ENCODE measurements at places on chromosomes 7 and 10.

- DNase-seq = no peak
Measured at GRCh38 chr10:95295031-95295755, 4.4 kb upstream of the PDLIM1 start.

DNA sequence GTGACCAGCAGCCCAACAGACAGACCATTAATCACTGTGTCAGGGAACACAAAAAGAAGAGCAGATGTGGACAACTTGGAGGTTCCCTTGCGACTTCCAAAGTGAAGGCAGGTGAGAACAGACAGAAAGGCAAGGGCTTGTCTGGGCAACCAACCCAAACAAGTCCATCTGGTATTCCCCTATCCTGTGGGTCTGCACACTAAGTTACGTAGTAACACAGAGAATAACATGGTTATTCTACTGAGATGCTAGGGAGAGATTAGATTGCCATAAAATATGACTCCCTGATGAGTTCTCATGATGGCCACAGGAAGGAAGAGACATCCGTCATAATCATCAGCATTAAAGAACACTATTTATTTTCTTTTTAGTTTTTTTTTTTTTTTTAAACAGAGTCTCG is 252.2 kb downstream of the CALN1 start:
- no peak for DNase-seq

- DNase-seq = no peak
Measured at GRCh38 chr7:139011373-139011772, 24.5 kb downstream of the ZC3HAV1L start.

DNA sequence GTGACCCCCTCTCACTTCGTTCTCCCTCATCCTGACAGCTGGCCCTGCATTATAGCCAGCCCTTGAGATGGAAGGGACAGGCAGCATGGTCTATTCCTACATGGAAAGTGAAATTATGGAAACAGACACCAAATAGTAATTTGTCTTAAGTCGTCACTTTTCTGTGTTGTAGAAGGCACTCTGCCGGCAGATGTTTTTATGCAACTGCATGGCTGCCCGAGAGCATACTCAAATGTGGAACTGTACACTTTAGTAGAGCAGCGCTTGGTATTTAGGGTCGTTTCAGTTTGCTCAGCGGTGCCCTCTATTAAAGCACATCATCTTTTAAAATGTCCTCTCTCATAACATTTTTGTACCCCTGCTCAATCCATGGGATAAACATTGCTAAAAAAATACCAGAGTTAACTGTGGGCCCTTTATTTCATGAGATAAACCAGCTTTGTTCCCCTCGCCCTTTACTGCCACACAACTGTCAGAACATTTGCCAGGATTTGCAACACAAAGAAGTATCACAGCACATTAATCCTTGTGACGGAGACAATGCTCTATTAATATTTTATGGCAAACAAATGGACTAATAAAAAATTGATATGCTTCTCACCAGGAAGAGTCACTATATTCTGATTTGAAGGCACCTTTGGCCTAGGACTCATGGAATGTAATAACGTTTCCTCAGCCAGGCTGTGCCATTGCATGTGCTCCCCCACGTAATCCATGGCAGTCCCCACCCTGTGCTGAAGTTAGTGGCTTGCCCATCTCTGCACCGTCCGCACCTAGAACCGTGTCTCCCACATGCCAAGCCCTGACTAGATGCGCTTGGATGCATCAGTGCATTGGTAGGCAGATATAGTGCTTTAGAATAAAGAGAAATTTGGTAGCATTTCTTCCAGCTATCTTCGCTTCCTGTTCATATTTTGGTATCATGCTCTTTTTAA is 221.3 kb downstream of the PAXIP1 start:
- DNase-seq = no peak

DNA sequence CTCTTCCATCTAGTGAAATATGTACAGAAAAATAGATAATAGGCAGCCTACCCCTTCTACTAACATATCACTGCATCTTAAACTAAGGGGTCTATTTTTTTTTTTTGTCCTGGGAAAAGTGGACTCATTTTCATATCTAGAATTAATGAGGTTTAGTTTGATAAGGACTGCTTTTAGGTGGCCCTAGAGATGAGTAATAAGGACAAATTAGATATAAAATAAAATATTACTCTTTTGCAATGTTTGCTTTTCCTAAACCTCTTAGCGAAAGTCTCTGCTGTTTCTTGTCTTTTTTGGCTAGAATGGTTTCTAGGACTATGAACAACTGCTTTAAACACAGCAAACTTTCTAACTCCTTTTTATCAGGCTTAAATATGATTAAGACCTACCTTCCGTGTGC is 83.7 kb downstream of the CACNB2 start:
- no peak for DNase-seq

- no peak for DNase-seq
Measured at GRCh38 chr7:91995391-91996105, 54.9 kb downstream of the AKAP9 start.

DNA sequence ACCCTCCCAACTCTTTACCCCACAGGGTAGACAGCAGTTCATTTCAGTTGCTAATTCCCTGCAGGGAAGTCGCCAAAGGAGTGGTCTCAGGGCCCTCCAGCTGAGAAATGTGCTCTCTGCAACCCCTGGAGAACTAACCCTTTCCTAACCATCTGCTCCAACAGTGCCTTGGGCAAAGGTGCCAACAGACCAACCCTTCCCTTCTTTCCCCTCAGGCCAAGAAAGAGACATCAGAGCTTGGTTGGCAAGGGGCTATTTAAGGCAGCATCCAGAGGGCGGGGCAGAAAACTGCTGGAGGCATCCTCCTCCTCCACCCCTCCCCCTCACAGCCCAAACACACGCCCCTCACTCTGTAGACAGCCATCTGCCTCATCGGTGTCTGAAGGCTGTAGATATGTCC is 1.7 kb downstream of the SORBS1 start:
- DNase-seq = no peak

GRCh38 chr7:16883918-16884317 is 2.1 kb upstream of the AGR3 start:
- DNase-seq = no peak

GRCh38 chr7:25476863-25477499 is 248.7 kb upstream of the NPVF start:
- DNase-seq = no peak

DNA sequence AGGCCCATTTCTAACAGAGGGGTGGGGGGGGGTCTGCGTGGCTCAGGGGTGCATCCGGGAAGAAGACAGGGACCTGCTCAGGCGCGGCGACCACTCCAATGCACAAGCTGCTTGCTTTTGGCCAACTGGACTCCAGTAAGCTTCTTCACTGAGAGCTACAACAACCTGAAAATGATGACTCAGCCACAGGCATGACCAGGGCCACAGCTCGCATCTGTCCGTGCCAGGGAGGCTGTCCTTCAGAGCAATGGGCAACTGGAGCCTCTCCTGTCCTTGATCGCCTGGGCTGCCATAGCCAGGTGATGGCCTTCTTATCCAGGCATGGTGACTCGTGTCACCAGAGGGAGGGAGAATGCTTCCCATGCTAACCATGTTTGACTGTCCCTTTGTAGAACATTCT is 81.6 kb upstream of the RNF32 start:
- DNase-seq = no peak

GRCh38 chr10:100827819-100828737 is 82.7 kb downstream of the PAX2 start:
- DNase-seq = no peak

- DNase-seq = no peak
Measured at GRCh38 chr7:105011831-105012502, 2.0 kb upstream of the KMT2E start.

GRCh38 chr7:55381696-55382095 is 16.6 kb downstream of the LANCL2 start:
- no peak for DNase-seq
